ENCODE measurements at places on chromosomes 2 and 18. TPM values are rescaled to one million over a fixed set of nuclear protein-coding genes. Genes with fewer than 3 reads are reported as not detected.

The MC2R gene
- not detected for total RNA-seq

The TBC1D8 gene
- total RNA-seq: 0.58 TPM

The LINC00305 gene
- not detected for total RNA-seq

The MRPL44 gene
- 33.0 TPM for total RNA-seq

The SETBP1 gene
- total RNA-seq: 15.8 TPM

All from activated CD4-positive, alpha-beta memory T cell treated with anti-CD3 and anti-CD28 coated beads, Interleukin-2, amount 10 ng/mL, durations not matched to agents 7 days and 5 days (primary cell).